Activated CD8-positive, alpha-beta memory T cell treated with anti-CD3 and anti-CD28 coated beads for 1 hour (primary cell): ENCODE measurements at places on chromosomes 2 and 18.

GRCh38 chr2:71889759-71890684 is 257.6 kb downstream of the CYP26B1 start:
- DNase-seq, result no peak

- no peak for DNase-seq
These were observed 223.4 kb upstream of the RND3 start for GRCh38 chr2:150710916-150711315.

- no peak for DNase-seq
These were observed 62.3 kb upstream of the DYNC1I2 start for GRCh38 chr2:171625006-171625405.

DNA sequence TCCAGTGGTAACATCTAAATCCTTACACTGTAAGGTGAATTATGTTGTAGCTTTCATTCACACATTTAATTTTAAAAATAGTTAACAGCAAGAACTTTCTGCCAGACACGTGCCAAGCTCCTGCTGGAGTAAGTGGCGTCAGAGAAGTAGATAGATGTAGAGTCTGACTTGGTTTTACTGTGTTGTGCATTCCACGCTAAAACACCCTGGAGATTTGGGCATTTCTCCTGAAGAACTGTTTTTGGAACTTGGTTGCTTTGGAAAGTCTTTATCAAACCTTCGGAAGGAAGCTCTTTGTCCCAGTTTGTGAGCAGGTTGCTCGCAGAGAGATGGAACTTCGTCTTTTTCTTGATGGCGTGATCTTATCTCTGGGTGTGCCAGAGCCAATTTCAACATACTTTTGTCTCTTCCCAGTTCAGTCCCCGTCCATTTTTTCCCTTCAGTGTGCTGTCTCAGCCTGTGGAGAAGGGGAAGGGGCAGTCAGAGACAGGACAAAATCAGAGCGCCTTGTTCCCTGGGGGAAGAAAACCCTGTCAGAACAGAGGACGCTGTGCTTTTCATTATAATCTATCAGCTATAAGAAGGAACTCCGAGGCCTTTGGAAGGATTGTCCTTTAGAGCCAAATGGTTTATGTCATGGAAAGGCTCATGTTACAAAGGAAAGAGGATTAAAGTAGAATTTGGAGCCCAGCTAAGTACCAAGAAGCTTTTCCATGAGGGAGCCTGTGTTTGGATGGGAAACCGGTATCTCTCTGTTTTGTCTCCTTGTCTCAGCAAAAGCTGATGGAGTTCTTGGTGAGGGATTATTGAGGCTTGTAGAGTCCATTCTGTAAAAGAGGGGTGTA is 18.9 kb downstream of the GRHL1 start:
- DNase-seq, result no peak

DNA sequence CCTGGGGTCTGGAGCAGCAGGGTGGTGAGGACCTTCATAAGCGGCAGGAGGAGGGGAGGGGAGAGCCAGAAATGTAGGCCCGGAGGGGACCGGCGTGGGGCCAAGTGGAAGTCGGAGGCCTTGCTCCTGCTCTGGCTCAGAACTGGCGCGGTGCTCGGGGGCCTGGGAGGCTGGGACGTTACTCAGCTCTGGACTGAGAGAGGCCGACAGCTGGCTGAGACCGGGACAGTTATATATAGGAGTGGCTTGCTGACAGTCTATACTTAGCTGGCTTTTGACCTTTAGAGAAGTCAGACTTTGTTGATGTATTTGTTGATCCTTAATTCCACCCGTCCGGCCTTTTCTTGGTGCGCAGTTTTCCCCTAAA is 15.7 kb downstream of the IGFBP5 start:
- DNase-seq, result no peak

DNA sequence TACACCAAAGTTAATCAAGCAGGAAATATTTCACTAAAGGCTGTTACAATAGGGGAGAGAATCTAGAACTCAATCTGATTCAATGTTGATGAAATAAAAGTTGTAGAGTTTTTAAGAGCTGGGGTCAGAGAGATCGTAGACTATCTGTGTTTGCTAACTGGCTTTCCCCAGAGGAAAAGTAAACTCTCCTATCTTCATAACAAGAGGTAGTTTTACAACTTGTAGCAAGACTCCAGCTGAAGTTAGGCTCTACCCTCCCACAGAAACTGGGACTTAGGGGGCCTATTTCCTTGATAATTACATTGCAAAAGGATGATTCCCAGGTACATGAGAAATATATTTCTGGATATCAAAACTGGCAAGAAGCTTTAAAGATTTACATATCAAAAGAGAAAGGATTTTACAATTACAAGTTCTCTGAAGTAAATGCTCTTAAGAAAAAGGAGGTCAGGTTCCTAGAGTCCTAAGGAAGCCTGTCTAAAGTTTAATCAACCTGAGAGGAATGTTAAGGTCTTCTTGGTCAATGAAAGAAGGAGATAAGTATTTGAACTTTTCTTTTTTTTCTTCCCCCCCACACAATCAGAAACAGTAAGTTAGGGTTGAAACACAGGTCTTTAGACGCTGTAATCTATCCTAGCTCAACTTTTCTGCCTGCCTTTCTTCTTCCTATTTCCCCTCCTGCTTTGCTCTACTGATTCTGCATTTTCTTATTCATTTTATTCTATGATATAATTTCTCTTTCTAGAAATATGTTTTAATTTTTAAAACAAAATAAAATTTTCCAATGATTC is 692.2 kb upstream of the LINC00305 start:
- no peak for DNase-seq

- DNase-seq, result no peak
These were observed 843.2 kb upstream of the ID2 start for GRCh38 chr2:7838669-7839068.

DNA sequence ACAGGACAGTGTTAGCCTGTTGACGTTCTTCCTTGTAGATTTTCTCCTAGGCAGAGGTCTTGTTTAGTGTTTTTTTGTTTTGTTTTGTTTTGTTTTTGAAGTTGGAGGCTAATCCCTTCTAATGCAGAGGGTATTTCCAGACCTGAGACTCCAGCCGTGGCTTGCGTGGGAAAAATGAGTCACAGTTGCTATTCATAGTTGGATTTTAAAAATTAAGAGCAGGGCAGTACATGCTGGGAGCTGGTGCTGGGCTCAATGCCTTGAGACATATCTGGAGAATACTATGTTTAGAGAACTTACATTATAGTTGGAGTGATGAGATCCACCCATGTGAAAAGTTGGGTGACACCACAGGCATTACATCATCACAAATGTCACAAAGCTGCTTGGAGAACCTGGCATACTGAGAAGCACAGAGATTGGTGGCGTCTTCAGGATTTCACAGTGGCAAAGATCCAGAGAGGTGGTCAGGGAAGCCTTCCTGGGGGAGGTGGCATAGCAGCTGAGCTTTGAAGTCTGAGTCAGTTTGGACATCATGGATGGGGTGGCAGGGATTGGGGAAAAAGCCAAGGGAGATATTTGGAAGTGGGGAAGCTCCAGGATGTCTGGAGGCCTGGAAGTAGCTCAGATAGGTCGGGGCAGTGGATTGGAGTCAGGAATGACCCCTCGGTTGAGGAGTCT is 249.4 kb downstream of the LOXHD1 start:
- DNase-seq, result no peak

- DNase-seq, result no peak
These were observed 459.8 kb downstream of the METTL4 start for GRCh38 chr18:2111456-2111855.

DNA sequence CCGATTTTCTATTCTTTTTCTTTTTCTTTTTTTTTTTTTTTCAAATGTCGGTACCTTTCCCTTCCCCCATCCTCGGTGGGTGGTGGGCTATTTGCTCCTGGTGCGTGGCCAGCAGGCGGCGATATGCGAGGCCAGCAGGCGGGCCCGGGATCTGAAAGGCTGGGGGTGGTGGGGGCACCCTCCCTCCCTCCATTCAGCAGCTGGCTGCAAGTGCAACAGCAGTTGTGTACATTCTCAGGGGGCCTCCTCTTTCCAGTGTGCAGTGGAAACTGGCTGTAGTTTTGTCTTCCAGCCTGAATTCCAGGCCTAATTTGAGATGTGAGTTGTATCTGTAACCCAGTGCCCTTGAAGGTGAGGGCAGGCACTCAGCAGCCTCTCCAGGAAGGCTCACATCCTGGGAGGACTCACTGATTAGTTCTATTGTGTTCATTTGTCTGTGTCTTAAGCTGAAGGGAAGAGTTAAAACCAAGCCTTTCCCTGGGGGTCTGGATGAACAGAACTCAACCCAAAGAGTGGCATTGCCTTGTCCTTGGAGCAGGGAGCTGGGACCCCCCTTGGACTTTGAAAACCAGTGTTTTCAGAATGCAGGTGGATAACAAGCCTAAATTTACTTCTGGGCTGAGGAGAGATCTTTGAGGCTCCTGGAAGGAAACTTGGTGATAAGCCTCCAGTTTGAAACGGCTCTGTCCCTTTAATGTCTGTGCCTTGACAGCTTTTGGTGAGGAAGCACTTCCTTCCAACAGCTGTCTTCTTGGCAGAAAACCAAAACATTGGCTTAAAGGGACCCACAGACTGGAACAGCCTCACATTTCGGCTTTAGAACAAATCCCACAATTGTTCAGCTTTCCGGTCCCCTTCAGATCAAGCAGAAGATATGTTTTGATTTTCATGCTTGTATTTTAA is 3.3 kb downstream of the MYCN start:
- DNase-seq, result no peak

DNA sequence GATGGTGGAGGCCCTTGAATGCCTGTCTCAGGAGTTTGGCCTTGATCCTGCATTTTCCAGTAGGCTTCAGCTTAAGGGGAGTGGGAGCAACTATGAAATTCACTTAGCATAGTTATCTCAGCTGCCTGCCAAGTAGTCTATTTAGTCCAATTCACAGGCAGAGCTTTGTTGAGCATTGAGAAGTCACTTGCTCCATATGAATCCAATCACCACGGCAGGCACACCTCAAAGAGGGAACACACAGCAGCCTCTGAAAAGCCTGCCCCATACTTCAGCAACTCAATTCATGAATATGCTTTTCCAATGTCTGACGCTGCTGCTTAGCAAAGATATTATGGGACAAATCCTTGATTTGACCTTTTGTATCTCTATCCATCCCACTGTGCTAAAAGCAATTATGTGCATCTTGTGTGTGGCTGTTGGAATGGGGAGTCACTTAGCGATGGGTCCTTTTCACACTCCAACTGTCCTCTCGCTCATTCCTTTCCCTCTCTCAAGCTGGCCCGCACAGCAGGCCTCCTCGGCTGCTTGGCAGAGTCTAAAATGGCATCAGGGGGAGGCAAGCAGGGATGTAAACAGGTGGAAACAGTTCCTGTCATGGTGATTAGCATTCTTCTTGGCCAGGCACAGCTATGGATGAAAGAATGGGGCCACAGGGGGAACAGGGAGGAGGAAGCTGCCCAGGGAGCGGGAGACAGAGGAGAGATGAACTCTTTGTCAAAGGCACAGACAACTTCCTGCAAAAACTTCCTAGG is 56.0 kb upstream of the LRPPRC start:
- DNase-seq, result no peak

DNA sequence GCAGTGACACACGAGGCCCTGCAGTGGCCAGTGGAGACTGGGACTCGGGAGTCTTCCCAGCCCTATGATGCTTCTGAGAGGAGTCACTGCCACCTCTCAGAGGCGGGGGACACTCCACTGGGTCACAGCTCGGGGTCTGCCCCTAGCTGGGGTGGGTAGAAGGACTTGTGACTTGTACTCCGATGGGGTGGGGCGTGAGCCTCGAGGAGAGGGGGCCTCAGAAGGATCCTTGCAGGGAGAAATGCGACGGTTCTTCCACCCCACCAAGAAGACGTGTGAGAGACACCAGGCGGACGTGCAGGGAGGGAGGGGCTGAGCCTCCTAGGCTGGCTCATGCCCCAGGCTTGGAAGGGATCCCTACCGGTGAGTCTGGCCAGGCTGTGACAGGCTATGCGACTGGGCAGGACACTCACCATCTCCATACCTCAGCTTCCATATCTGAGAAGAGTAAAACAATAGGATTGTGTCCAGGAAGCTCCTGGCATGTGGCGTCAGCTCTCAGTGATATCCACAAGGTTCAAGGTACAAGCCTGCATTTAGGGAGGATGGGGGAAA is 11.1 kb upstream of the OTOS start:
- DNase-seq, result no peak

GRCh38 chr2:233532971-233533370 is 33.6 kb downstream of the USP40 start:
- no peak for DNase-seq

DNA sequence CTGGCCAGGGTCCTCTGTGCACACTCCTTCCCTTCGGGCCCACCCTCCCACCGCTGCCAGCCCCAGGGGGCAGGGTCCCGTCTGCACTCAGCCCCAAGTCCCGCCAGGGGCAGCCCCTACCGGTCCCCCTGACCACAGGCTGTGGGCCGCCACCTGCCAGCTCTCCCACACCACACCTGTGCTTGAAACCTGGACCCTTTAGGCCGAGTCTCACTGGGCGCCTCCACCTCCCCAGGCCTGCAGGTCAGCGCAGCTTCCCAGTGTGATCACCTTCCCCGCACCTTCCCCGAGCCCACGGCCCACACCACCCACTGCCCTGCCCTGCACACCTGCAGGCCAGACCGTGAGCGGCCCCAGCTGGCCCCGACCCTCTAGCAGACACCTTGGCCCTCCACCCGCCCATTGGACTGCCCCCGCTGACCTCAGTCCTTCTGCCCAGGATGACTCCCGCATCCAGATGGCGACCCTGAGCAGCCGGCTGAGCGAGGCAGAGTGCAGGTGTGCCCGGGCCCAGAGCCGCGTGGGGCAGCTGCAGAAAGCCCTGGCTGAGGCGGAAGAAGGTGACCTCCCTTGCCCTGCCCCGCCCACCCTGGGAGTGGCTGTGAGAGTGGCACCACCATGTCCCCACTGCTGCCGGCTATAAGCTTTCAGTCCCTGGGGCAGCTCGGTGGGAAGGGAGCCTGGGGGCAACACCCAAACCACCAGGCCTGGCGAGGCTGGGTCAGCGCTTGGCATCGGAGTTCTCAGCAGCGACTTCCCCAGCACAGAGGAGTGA is 31.3 kb upstream of the SNED1 start:
- no peak for DNase-seq

DNA sequence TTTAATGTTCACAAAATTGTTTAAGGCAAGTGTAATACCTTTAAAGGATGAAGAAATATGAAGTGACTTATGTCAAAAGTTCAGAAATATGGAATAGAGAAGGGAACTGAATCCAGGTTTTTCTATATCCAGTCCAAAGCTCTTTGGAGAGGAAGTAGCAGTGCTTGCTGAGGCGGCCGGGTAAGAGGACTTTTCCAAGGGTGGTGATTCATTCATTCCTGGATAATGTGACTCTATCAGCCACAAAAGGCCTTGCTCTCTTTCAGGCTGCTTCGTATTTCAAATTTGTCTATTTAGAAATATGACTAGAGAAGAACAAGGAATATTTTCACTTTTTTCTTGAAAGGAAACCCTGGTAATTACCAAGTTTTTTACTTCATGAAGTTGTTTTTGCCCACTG is 830.1 kb upstream of the ZEB2 start:
- no peak for DNase-seq
